Natural killer cell treated with Interleukin-12 subunit alpha and Interleukin-12 subunit beta and Interleukin-15 and Interleukin-18, amount 100 ng/mL, for 72 hours (primary cell): ENCODE measurements at places on chromosomes 13 and 19. TPM values are rescaled to one million over a fixed set of nuclear protein-coding genes. Genes with fewer than 3 reads are reported as not detected.

The C19orf85 gene
- total RNA-seq: not detected

- DNase-seq: no peak
These were observed 4.5 kb downstream of the MAP2K7 start for GRCh38 chr19:7908078-7908699.

DNA sequence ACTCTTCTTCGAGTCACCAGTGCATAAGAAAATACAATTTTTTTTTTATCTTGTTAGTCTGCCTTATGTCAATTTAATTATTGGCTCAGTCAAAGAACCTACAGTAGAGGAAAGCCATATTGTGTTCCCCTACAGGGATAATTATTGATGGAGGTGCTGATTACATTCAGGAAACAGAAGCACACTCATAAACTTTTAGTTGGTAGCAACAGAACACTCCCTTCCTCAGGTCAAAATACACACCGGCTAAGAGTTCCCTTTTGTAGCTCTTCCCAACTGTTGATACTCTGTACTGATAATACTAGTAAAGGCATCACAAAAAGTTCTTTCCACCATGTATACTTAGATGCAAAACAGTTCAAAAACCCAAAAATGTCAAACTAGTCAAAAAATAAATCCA lies 18.4 kb downstream of the FOXO1 start:
- no peak for DNase-seq

GRCh38 chr13:49098198-49098597 lies 121.9 kb upstream of the MLNR start:
- no peak for DNase-seq

- DNase-seq: no peak
These were observed 665.6 kb upstream of the ARGLU1 start for GRCh38 chr13:107233541-107233940.

The RAB11B gene
- 105 TPM for total RNA-seq
